GM06990 (cell line): ENCODE measurements at places on chromosomes 2 and 18.

DNA sequence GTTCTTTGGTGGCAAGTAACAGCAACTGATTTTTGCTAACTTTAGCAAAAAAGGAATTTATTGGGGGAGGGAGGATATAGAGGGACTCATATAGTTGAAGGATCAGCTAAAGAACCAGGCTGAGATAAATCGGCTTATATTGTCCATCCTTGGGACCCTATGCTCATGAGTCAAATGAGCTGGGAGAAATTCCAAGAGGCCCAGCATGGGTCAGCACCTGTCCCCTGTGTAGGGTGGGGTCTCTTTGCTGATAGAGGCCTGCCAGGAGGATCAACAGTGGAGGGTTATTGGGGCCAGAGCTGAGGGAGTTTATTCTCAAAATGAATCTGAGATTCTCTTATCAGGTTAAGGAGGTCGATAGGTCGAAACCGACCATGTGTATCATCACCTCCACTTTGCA, 97.2 kb downstream of the VAPA start:
- no peak for DNase-seq

DNA sequence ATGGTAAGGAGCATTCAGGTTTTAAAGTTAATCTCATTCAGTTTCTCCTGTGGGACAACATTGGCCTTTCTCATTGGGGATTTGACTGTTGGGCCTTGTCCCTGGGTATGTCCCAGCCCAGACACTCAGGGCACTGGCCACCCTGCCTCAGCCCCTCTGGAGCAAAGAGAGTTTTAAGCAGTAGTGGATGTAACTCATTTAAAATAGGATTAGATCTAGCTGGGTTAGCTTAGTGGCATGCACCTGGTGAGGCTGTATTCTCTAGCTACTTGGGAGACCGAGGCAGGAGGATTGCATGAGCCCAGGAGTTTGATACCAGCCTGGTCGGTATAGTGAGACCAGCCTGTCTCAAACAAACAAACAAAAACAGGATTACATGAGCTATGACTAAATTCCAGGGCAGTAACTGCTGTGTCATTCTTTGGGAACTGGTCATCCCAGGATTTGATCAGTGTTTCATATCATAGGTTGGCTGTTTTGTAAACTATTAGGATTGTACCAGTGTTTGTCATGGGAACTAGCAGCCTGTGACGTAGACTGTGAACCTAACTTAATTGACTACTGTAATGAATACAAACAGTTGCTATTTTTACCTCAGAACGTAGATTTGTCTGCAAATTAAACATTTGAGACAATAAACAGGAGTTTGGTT, 12.5 kb downstream of the INPP4A start:
- DNase-seq: no peak

GRCh38 chr2:190404487-190404886, 3.7 kb upstream of the MFSD6 start:
- DNase-seq: no peak

- DNase-seq: no peak
Observed at GRCh38 chr2:28755421-28755820, 3.8 kb downstream of the PPP1CB start.

GRCh38 chr2:136310005-136310495, 192.1 kb upstream of the CXCR4 start:
- DNase-seq: peak; percentile 58

- DNase-seq: no peak
Observed at GRCh38 chr2:196314157-196314556, 142.8 kb upstream of the STK17B start.

GRCh38 chr2:150028322-150028721, 440.7 kb upstream of the MMADHC start:
- DNase-seq: no peak

DNA sequence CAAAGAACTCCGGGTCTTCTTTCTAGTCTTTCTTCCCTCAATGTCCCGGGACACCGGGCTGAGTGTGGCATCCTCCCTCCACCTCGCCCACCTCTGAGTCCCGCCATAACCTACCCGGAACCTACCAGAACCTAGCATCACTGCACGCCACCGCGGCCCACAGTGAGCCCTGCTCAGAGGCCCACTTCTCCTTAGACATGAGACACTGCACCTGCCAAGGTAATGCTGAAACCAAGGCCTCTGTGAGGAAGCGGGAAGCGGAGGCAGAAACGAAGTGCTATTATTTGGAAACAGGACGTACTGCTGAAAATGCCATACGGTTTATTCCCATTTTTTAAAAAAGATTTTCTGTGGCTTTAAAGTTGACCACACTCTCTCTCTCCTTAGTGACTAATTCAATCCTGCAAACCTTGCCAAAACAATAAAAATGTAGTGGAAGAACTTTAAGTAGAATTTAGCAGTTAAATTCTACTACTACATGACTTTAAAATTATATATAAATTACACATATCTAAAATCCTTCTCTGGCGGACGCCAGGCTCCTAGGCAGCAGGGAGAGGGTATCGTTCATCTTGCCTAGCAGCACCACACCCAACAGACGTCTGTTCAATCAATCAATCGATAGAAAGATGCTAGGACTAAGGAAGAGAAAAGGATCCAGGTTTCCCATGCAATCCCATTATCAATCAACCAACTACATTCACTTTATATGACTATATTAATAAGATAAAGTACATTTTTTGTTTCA, 82.0 kb downstream of the ZNF516 start:
- no peak for DNase-seq

DNA sequence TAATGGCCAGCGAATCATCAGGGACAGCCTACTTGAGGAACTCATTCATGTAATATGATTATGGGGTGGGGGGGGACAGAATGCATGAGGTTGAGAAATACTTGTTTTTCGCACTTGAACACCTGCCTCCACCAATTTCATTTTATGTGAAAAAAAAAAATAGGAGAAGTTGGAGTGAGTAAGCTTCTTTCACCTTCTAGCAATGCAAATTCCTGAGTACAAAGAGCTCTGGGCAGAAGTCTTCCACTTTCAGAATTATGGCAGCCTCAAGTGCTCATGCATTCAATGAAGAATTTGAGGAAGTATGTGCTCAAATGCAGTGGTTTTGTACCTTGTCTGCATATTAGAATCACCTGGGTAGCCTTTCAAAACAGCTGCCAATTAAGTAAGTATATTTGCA, 40.1 kb upstream of the GPD2 start:
- peak; percentile 52 for DNase-seq

- no peak for DNase-seq
Observed at GRCh38 chr2:172285010-172285621, 142.3 kb upstream of the ITGA6 start.

DNA sequence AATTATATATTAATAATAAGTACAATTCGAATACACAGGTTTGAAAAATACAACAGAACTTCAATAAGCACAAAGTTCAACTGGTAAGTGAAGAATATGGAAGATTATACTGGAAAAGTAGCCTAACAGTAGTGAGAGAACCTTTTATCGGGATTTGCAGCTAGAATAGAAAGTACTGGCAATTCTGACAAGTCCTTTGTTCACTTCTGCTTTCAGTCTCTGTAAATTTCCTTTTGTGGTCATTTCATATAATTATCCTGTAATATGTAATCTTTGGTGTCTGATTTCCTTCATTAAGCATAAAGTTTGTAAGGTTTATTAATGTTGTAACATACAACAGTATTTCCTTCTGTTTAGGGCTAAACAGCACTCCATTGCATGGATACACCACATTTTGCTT, 67.2 kb downstream of the CUL3 start:
- DNase-seq: no peak

GRCh38 chr2:174870787-174871186, 106.5 kb upstream of the CHRNA1 start:
- no peak for DNase-seq

DNA sequence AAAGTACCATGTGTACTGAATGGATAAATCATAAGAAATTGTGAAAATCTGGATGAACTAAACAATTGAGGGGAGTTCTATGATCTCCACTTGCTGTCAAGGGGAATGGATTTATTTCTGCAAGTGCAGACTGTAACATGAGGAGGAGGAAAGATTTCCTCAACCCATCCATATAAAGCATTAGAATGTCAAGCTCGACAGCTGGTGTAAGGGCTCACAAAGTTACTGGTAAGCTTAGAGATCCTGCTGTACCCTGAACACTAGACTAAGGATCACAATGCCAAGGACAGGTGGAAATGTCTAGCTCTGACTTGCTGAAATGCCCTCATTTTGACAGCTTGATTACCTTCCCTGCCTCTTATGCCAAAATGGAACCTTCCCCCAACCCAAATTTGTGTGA, 125.3 kb downstream of the TCF4 start:
- no peak for DNase-seq

DNA sequence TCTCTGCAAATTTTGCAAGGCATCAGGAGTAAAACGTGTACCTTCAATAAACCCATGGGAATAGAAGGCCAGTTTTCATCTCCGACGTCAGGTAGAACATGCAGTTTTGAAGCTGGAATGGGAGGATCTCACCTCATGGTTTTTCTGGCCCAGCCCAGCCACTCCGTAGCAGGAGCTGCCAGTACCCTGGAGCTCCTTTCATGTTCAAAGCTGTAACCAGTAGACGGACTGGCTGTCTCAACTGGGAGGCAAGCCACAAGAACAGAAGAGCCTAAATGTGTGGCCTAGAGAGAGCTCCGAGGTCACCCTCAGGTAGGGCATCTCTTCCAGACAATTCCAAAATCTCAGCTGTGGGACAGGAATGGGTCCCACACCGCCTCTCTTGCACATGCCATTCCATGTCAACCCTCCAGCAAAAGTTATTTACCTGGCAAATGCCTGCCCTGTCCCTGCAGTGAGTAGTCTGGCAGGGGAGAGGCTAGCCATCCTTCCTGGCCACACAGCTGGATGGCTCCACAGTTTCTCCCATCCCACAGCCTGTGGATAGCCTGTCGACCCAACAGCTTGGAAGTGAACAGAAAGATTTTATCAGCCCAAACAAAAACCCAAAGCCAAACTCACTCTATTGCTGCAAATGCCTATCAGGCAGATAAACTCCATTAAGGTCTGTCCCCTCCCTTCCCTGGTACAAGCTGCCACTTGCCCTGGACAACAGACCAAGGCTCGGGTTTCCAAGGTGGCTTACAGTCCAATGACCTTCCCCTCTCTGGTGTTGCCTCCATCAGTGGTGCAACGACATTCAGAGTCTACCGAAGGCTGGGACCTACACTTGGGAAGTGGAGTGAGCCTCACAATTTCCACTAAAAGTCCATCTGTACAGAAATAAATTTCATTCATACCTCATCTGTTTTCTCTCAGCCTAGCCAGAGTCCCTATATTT, 27.8 kb downstream of the CRACDL start:
- no peak for DNase-seq

DNA sequence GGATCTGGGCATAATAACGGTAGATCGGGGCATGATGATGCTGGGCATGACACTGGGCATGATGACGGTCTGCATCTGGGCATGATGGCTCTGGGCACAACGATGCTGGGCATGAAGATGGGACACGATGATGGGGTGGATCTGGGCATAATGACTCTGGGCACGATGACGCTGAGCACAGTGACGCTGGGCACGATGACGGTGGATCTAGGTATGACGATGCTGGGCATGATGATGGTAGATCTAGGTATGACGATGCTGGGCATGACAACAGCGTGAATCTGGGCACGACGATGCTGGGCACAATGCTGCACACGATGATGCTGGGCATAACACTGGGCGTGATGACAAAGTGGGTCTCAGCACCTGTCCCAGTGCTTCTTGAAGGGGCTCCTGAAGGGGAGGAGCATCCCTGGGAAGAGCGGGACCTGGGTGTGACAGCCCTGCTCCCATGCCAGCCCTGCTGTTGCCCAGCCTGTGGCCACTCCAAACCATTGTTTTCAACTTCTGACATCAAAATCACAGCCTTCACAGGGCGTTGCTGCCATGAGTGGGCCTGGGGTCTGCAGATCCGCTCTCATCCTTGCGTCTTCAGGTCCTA, 30.4 kb upstream of the ALLC start:
- no peak for DNase-seq
